ENCODE measurements at places on chromosomes 11 and 22. TPM values are rescaled to one million over a fixed set of nuclear protein-coding genes. Genes with fewer than 3 reads are reported as not detected.

The CBY1 gene
- total RNA-seq: 27.6 TPM

The NRGN gene
- total RNA-seq: 33.3 TPM

The CCDC134 gene
- total RNA-seq: 15.8 TPM

The C22orf15 gene
- not detected for total RNA-seq

DNA sequence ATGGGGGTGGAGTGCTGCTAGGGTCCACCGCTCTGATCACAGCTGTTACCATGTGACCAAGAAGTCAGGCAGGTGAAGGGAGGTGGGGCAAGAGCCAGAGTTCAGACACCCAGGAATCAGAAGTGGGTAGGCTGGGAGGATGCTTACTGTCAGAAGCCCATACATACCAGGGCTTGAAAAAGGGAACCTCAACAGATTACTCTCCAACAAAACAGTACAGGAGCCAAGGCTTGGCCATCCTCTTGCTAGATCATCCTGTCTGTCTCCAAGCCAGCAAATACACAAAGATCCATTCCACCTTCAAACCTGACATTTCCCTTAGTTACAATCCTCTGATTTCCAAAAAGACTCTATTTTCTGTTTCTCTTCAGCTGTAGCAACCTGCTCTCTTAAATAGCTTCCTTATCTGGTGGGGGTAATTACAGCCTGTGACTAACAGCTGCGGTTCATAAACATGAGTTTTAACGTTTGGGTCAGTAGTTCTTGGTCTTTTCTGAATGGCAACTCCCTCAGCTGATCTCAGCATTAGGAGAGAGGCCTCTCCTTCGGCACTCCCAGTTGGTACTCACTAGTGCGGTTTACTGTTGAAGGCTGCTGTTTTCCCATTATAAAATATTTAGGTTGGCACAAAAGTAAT, 31.1 kb upstream of the WT1 start:
- H3K27ac ChIP-seq: no peak overlapping the region
- H3K4me3 ChIP-seq: no peak overlapping the region
- H3K36me3 ChIP-seq: no peaks in the 10 kb centered on the region
- H3K27me3 ChIP-seq: no peaks in the 10 kb centered on the region

DNA sequence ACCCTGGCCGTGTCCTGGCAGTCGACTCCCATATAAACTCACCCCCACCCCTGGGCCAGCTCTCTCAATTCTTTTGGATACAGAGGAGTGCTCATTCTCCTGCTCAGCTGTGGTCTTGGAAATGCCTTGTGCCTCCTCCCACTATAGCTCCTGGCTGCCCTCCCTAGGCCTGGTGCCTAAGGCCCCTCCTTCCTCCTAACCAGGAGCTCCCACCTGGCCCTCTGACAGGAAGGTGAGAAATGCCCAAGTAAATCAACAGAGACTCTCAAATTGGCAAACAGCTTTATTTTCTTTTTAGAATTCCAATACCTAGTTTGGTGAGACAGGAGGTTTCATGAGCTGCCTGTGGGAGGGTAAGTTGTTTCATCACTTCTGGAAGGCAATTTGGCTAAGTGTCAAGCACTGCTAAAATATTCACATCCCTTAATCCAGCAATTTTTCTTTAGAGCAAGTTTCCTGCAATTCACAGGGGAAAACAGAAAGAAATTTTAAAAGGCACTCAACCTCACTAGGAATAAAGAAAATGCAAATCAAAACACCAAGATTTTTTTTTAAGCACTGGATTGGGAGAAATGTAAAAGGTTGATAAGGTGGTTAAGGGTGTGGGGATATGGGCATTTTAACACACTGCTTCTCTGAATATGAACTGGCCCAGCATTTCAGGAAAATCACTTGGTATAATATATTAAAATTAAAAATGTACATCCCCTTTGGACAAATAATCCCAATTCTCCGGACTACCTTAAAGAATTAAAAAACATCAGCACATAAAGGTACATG, 209.7 kb upstream of the ARHGAP20 start:
- DNase-seq: no peak
- no peak overlapping the region for H3K4me3 ChIP-seq
- H3K27ac ChIP-seq: no peak overlapping the region
- 0 out of 2 replicates have a peak, but pooled peaks cover 4% of the 10 kb centered on the region for H3K27me3 ChIP-seq

The SLC25A1 gene
- 146 TPM for total RNA-seq

DNA sequence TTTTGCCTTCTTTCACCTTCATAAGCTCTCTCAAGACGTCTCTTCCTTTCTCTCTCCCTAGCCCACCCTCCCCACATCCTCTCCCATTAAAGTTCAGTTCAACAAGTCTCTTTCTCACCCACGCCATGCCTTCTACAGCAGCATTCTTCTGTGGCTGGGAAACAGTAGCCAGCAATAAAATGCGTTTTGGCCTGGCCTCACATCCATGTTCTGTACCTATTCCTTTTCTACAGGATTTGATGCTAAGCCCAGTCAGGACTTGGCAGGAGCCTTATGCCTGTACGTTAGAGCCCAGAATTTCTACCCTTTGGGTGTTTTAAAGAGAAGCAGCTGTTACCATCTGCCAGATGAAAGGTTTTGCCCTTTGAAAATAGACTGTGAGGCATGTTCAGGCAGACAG, 7.1 kb upstream of the CD44 start:
- no peak overlapping the region for H3K27ac ChIP-seq
- H3K4me3 ChIP-seq: no peak overlapping the region
- no peaks in the 10 kb centered on the region for H3K27me3 ChIP-seq
- no peaks in the 10 kb centered on the region for H3K36me3 ChIP-seq

The TSG101 gene
- 61.9 TPM for total RNA-seq

DNA sequence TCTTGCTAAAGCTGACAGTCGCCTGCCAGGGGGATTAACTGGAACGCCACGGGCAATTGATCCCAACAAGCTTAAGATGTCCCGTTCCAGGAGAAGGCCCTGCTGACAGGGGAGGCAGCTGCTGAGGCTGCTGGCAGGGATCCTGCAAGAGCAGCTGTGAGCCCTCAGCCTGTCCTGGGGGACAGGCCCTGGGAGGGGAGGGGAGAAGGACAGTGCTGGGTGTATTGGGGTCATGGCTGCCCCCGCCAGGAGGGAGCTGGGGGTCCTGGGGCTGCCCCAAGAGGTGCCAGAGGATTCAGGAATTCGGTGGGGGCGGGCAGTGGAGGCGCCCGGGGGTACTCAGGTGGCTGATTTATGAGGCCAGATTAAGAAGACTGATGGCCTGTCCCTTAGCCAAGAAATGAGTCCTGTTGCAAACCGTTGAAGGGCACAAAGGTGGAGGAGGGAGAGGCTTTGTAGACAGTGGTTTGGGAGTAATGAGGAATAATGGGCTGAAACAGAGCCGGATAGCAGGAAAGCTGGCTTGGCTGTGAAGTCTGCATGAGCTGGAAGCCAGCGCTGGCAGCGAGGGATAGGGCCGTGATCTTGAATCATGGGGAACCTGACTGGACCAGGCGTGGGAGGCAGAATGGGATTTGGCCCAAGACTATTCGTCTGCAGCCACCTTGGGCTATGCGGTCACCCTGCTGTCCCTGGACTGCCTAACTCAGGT, 133.5 kb downstream of the CACNA1I start:
- no peak for DNase-seq
- H3K27ac ChIP-seq: no peak overlapping the region
- H3K27me3 ChIP-seq: no peaks in the 10 kb centered on the region
- no peak overlapping the region for H3K4me3 ChIP-seq
- H3K4me1 ChIP-seq: no peaks in the 10 kb centered on the region
- H3K36me3 ChIP-seq: no peaks in the 10 kb centered on the region

DNA sequence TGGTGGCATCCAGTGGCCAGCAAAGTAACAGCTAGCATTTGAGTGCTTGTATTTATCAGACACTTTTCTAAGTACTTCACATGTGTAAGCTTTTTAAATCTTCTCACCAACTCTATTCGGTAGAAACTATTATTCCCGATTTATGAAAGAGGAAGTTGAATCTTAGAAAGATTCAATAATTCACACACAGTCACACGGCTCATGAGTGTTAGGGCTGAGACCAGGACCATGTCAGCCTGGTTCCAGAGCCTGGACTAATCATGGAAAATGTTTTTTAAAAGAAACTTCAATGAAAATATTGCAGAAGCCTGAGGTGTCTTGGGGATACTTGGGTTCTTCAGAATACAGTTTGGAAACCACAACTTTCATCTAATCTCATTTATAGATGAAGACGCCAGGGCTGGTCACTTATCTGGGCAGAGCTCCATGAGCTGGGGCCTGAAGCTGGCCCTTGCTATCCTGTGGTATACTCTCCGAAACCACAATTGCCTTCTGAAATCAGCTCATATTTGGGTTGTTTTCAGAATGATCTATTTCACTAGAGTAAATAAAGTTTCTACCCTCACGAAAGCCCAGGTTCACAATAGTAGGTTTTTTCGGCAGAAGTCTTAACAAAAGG, 4.3 kb upstream of the CRTAM start:
- no peak for DNase-seq
- H3K27me3 ChIP-seq: no peaks in the 10 kb centered on the region
- H3K4me3 ChIP-seq: no peak overlapping the region
- H3K36me3 ChIP-seq: no peaks in the 10 kb centered on the region

All from HCT116 (cell line).